ENCODE measurements at places on chromosomes 12 and 14.

DNA sequence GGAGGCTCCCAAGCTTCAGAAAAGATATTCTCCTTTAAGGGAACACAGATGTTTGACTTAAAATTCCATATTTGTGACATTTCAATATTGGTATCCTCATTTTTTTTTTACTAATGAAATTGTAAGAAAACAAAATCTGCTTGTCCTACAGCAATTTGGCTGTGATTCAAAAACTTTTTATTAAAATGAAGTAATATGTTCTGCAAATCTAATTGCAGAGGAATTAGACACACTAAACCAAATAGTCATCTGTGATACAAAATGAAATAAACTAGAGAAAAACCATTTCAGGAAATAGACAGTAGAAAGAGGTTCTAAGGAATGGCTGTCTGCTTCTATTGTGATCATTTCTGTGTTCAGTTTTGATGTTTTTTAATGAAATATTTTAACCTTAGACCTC lies 50.1 kb upstream of the HIF1A start:
- DNase-seq, result no peak

DNA sequence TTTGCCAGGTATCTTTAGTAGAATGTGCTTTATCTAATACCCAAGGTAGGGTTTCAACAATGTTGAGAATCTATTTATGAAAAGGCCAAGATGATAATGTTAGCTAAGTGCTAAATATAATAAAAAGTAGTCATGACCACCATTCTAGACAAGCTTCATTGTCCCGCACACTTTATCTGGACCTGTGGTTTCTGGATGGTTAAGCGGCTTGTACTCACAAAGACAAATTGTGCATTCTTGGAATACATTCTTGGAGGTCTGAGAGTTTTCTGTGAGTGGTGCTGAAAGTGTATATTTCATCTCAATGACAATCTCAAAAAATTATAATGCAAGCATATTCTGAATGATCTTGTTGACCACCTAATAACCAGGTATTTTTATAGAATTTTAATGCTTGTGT lies 646.9 kb downstream of the DIO2 start:
- no peak for DNase-seq

- no peak for DNase-seq
Measured at GRCh38 chr12:131591136-131591535, 119.8 kb upstream of the SFSWAP start.

DNA sequence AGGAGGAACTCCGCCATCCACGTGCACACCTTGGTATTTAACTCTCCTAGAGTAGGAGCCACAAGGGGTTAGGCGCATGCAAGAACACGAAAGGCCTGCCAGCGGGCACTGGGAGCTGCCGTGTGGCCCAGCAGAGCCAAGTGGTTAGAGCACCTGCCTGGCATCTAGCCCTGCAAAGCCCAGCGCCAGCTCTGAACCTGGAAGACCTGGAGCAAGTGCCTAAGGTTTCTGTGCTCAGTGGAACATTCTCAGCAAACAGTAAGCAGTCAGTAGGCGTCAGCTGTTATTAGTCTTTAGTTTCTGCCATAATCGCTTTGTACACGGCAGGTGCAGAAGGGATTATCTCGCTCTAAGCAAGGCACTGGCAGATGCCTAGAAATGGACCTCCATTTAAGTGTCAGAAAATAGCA lies 55.4 kb downstream of the SETD3 start:
- DNase-seq, result no peak

GRCh38 chr14:100422556-100423316 lies 99.6 kb downstream of the SLC25A47 start:
- no peak for DNase-seq

All from GOT3 (cell line).